ENCODE measurements at places on chromosomes 7 and 10.

DNA sequence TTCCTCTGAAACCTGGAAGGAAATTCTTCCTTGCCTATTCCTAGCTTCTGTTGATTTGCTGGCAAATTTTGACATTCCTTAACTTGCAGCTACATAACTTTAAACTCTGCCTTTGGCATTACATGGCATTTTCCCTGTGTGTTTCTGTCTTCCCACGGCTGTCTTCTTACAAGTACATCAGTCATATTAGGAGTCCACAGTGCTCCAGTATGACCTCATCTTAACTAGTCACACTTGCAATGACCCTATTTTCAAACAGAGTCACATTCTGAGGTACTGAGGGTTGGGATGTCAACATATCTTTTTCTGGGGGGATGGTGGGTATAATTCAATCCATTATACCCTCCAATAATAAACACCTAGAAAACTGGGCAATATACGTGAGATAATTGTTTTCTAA, 37.4 kb upstream of the EPHB6 start:
- no peak for DNase-seq

- DNase-seq: peak; percentile 61
Measured at GRCh38 chr10:99560277-99561126, 27.8 kb downstream of the NKX2-3 start.

- no peak for DNase-seq
Measured at GRCh38 chr7:14309432-14309831, 320.0 kb upstream of the ETV1 start.

DNA sequence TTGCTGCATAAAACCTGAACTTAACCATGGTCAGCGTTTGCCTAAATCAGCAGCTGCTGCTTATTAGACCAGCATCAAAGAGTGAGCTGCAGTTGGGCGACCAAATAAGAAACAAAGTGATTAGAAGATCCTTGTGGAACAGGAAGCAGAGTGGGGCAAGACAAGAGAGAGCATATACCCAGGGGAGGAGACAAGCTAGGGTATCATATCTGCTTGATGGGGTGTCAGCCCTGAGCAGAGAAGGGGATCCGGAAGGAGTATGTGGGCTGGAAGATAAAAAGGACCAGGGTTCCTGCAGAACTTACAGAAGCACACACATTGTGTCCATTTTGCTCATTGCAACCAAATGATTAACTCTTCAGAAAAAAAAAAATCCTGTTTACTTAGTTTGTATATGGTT, 213.6 kb downstream of the CELF2 start:
- no peak for DNase-seq

DNA sequence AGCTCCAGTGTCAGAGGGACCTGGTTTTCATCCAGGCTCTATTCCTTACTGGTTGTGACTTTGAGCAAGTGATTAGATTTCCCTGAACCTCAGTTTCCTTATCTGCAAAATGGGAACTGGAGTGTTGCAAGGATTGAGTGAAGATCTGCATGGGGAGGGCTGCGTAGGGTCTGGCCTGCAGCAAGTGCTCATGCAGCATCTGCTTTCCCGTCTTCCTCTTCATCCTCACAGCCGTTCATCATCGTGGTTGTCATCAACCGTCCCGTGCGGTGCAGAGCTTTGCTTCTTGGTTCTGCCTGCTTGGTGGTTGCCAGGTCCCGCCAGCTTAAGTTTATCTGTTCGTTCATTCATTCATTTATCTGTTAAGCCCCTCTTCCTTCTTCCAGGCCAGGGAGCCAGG, 135.0 kb downstream of the GRK5 start:
- DNase-seq: no peak

GRCh38 chr10:78828647-78829539, 239.9 kb upstream of the ZMIZ1 start:
- no peak for DNase-seq

GRCh38 chr7:47262881-47263280, 319.0 kb downstream of the TNS3 start:
- DNase-seq: no peak

- DNase-seq: no peak
Measured at GRCh38 chr7:131957338-131958020, 401.1 kb upstream of the PODXL start.

DNA sequence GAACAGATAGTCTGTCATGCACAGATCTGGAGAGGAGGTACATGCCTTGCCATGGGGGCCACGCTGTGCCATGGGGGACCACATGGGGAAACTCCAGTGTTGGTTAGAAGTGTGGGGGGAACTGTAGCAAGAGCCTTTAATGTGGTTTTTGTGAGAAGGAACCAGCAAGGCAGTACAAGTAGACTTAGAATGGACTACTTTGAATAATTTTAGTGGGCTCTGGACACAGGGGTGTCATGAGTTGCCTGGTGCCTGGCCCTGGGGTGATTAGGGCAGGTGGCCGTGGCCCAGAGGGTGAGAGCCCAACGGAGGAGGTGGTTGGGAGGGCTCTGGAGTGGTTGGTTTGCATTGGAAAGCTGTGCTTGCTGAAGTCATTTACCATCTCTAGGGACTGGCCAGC, 77.2 kb downstream of the CXCL12 start:
- DNase-seq: no peak

GRCh38 chr10:6024334-6024682, 37.9 kb downstream of the IL2RA start:
- no peak for DNase-seq

- no peak for DNase-seq
Measured at GRCh38 chr10:86113501-86113900, 253.1 kb downstream of the GRID1 start.

DNA sequence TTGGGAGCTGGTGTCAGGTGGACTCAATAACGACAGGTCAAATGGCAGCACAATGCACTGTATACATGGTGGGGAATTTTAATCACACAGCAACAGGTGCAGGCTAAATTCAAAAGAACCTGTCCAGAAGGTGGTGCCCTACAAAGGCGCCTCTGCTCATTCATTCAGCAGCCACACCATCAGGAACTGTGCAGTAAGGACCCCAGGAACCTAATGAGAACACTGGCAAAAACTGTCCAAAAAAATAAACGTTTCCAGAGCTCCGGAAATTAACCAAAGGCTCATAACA, 21.9 kb upstream of the CRYGN start:
- DNase-seq: no peak

DNA sequence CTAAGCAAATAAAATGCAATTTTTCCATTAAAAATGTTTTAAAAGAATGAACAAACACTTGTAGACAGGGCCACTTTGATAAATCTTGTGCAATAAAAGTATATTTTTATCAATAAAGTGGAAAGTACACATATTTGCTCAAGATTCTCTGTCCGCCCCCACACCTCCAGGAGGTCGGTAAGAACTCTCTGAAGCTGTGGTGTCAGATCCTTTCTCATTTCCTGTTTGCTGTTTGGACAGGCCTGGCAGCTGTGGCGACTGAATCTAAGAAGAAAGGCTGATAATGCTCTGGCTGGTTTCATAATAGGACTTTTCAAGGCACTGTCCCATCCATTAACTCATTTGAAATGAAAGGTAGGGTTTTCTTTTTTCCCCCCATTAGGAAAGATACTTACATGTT, 15.3 kb upstream of the ASB4 start:
- peak; percentile 29 for DNase-seq

DNA sequence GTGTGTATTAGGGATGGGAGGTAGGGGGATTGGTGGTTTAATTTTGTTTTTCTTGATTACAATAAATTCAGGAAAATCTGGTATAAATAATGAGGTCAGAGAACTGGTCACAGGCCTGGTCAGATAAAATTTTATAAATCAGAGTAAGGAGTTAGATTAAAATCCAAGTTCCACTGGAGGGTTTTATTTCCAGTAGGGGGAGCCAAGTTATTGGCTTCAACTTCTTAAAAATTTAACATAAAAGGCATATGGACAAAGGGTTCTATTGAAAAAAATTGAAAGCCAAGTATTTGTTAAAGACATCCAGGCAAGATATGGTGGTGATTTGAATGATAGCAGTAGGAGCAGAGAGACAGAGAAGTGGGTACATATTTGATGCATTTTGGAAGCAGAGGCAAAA, 763.3 kb downstream of the SORCS1 start:
- peak; percentile 56 for DNase-seq

GRCh38 chr7:33996899-33997298, 91.6 kb downstream of the BMPER start:
- no peak for DNase-seq

- peak; percentile 57 for DNase-seq
Measured at GRCh38 chr7:134618756-134619530, 27.7 kb upstream of the BPGM start.

- DNase-seq: no peak
Measured at GRCh38 chr10:63286754-63287264, 153.7 kb downstream of the NRBF2 start.

- DNase-seq: peak; percentile 67
Measured at GRCh38 chr7:93910076-93910994, 4.0 kb downstream of the GNGT1 start.
